ENCODE measurements at places on chromosomes 16 and 17.

- DNase-seq = no peak
Measured at GRCh38 chr17:422196-422930, 69.8 kb upstream of the RPH3AL start.

GRCh38 chr17:8563981-8564602 lies 66.4 kb downstream of the MYH10 start:
- DNase-seq = no peak

DNA sequence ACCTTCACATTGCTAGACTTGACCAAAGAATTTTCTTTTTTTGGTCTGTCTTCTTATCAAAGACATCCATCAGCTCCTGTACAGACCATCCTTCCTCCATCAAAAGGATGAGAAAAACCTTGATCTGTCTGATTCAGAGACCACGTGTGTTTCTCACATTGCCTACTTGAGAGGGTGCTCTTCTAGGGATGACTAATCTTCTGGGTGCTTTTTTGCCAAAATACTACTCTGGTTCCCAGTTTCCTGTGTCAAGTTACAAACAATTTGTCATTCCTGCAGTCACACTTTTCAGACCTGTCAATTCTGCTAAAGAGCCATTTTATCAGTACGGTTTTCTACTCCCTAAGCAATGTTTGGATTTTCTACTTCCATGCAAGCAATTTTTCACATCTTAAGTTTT lies 492.2 kb downstream of the CDH11 start:
- no peak for DNase-seq

GRCh38 chr17:16449121-16449570 lies 33.8 kb downstream of the TRPV2 start:
- DNase-seq = no peak

DNA sequence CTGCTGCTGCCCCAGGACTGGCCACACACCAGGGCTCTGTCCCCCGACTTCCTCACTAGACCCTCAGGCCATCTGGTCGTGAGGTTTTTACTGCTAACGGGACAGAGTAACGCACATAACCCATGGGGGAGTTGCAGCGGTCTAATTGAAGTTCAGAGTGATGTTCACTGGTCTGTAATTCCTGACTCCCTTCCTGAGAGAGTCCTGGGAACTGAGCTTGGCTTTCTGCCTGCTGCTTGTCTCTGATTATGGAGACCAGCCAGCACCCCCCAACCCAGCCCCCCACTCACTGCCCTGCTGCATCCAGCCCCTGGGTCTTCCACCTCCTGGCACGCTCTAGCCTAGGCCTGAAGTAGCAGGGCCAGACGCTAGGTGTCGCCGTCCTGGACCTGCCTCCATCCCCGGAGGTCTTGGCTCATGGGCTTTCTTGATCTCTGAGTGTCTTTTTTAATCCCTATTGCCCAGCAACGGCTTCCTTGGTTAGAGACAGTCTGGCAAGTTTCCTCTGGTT lies 192.9 kb downstream of the CCDC182 start:
- DNase-seq = peak; percentile 91

GRCh38 chr17:45825792-45826191 lies 18.9 kb upstream of the SPPL2C start:
- no peak for DNase-seq

- peak; percentile 60 for DNase-seq
Measured at GRCh38 chr17:7380321-7380720, 568 bp upstream of the TNK1 start.

- no peak for DNase-seq
Measured at GRCh38 chr16:66888647-66889615, 8.6 kb downstream of the PDP2 start.

DNA sequence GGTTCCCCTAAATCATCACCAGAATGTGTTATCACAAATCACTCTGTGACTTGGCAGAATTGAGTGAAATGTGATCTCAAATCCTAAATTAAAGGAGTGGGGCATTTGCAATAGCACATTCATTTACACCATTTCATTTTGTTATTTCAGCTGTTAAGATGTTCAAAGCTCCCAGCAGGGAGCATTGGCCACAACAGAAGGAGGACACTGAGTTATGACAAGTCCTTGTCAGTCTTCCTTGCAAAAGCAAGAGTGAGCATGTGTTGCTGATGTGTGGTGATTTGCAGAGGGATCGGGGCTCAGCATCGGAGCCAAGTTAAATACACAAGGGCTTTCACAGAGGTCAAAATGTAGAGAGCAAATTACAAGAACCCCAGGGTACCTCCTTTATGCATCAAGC lies 372.2 kb upstream of the CDH5 start:
- no peak for DNase-seq

DNA sequence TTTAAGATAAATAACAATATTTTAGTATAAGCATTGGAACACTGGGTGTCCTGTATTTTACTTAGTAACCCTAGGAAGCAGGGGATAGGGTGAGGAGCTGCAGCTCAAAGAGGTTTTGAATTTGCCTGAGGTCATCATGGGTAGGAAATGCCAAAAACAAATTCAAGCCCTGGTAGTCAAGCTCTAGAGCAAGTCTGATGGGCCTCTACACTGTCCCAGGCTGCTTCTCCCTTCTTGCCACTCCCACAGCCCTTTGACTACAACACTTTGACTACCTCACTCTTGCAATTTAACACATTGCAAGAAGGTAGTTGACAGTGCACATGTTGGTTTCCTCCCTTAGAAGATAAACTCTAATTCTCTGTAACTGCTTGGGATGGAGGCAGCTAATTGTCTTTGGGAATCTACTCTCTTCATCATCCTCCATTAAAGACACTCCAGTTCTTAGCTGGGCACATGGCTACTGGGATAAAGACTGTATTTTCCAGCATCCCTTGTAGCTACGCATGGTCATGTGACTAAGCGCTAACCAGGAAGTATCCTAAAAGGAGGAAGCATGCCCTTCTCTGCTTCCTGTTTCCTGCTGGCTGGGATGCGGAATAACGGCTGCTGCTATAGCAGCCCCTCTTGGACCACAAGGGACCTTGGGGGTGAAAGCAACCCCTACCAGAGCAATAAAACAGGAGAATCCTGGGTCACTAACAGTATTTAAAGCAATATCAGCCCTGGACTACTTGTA lies 30.7 kb upstream of the SSTR2 start:
- no peak for DNase-seq

DNA sequence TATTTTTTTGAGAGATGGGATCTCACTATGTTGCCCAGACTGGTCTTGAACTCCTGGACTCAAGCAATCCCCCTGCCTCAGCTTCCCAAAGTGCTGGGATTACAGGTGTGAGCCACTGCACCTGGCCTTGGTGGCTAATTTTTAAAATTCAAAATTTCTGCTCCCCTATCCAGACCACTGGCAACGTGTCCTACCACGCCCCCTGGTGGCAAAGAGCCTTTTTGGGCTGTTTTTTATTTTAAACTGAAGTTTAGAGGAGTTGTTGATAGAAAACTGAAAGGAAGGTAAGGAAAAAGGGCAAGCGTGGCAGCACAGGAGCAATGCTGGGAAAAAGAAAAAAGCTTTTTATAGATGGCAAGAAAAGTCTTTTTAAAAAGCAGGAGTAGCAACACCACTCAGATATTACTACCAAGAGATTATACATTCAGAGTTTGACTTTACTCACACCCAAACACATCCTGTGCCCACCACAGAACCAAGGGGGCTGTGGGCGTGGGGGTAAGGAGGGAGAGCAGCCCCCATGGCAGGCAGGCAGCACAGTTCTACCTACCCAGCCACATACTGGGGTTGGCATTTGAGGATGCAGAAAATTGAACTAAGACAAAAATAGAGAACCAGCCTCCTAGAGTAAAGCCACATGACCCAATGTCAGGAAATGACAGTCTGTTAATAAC lies 4.2 kb upstream of the MXRA7 start:
- peak; percentile 77 for DNase-seq

DNA sequence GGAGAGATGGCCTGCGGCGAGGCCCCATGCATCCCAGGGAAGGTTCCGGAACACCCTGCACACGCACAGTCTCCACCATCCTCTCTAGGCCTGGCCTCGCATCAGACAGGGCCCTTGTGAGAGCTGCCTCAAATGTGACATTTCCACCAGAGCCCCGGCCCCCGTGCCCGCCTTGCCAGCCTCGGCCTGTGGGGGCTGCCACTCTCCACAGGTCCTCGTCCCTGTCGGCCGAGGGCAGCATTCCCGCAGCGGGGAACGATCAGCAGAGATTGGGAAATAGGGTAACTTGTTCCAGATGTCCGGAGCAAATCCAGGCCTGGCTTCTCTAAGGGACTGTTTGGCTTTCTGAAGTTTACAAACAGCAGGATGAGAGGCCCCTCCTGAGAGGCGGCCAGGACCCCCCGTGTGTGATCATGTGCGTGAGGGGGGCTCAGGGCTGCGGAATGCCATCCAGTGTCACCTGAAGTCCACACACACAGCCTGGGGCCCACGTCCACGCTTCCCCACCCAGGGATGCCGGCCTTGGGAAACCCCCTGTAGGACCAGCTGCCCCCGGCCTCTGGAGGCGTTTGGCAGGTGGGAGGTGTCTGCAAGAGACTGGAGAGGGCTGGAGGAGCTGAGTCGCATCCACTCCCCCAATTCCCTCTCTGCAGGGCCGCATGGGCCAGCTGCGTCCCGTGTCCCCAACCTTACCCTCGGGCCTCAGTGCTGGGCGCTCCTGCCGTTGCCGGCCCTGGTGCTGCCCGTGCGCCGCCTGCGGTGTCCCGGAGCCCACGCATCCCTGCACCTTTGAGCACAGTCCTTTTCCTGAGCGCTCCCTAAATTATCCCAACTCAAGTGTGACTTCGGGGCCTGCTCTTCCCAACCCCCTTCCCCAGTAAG lies 70.4 kb downstream of the ZDHHC7 start:
- DNase-seq = no peak

GRCh38 chr16:86939609-86940008 lies 361.3 kb downstream of the FOXL1 start:
- DNase-seq = no peak

- DNase-seq = peak; percentile 88
Measured at GRCh38 chr17:30236766-30237165, 1.3 kb upstream of the SLC6A4 start.

DNA sequence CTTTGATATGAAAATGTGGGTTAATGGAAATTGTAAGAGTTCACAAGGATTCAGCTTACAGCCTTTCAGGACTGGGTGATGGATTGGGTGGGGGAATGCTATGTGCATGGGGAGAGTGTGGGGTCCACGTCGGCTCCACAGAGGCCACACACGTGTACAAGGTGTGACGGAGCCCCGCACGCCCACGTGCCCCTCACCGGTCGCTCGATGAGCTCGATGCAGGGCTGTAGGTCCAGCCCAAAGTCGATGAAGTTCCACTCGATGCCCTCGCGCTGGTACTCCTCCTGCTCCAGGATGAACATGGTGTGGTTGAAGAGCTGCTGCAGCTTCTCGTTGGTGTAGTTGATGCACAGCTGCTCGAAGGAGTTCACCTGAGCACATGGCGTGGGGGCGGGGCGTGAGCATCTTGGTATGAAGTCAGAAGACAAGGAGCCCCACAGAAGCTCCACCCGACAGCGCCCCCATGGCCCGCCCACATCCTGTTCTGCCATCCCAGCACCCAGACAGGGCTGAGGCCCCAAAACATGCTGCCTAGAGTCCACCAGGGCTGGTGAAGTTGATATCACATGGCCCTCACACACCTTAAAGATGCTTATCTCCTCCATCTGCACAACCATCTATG lies 99.1 kb downstream of the MYH11 start:
- no peak for DNase-seq

Data from ecto neural progenitor cell (in vitro differentiated cells).